ENCODE measurements at places on chromosomes 5 and 9.

DNA sequence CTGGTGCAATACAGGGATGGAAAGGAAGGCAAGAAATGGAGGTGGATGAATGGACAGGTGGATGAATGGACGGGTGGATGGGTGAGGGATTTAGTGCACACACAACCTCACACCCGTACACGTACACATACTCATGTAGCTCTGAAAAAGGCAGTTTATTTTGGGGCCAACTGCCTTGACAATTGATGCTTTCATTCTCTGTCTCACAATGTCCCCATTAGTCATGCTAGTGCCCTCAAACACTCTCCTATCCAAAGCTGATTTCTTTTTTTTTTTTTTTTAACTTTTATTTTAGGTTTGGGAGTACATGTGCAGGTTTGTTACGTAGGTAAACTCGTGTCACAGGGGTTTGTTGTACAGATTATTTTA lies 495.0 kb downstream of the DMAC1 start:
- DNase-seq = no peak

DNA sequence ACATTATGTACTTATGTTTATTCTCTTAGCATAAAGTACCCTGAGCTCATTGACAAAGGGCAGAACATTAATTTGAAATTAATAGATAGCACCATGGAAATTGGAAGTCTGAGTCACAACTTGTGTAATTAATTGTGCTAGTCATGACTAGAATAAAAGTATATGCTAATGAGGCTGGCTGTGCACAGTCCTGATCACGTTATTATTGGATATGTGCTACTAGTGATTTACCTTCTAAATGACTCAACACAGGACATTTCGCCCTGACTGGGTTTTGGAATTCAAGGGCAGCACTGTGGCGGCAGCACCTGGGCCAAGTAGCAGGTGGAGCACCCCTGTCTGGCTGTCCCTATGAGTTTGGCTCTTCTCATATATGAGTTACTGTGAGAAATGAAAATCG lies 341.8 kb downstream of the ICE1 start:
- no peak for DNase-seq

- no peak for DNase-seq
Measured at GRCh38 chr9:93041108-93041802, 17.2 kb upstream of the SUSD3 start.

- no peak for DNase-seq
Measured at GRCh38 chr5:37811866-37812265, 28.0 kb downstream of the GDNF start.

DNA sequence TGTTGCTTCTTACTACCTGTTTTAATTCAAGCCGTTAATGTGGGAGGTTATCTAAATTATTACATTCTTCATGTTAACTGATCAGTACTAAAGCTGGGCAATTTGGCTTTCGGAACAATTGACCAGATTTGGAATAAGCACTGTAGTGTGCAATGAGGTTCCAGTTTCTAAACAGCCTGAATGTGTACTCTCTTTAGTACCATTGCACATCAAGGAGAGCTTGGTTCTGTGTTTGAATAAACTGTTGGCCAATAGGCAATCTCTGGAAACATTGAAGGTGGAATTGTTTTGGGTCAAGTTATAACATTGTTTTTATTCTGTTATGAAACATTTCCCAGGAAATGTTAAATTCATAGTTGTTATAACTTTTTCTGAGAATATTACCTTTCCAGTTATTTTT lies 105.2 kb downstream of the PBX3 start:
- no peak for DNase-seq

GRCh38 chr5:115343855-115344254 lies 47.4 kb upstream of the CCDC112 start:
- no peak for DNase-seq

DNA sequence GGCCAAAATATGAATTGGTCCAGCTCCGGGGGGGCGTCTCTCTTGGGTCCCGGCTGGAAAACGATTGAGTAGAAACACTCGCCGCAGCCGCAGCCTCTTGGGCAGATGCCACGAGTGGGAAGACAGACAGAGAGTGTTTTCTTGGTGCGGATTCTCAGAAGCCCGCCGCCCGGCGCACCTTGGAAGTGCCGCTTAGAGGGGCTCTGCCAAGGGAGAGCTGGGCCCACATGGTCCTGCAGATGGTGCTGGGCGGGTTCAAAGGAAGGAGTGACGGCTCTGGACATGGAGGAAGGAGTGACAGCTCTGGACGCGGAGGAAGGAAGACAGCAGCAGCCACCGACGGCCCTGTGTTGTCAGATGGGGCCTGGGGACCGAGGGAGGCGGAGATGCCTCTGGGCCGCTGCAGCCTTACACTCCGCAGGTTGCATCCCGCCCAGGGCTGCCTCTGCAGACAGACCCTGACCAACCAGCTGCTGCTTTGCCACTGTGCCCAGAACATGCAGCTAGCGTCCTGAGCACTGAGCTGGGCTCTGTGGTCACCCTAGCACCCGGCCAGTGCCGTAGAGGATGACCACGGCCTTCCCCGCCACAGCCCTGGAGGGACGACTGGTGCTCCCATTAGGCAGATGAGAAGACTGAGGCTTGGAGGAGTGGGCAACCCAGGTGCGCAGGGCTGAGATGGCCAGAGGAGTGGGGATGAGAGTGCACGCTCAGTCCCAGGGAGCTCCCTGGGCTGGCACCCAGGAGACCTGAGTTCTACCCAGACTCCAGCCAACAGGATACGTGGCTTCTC lies 20.8 kb upstream of the QRFP start:
- DNase-seq = no peak

GRCh38 chr5:79859588-79859987 lies 131.5 kb downstream of the MTX3 start:
- DNase-seq = no peak

GRCh38 chr9:121707477-121708424 lies 56.3 kb downstream of the DAB2IP start:
- DNase-seq = no peak

DNA sequence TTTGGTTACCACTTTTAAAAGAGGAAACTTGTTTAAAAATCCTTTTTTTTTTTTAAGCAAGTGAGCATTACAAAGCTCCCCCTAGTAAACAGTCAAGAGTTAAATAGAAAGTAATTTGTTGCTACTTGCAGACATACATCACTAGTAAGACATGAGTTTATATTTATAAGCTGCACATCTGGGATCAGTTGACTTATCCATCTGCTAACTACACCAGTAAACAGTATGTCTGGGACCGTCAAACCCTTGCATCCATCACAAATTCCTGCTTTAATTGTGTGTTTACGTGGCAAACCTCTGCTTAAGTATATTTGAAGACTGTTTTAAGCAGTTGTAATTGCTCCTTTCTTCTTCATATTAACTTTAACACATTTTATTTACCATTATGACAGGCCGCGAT lies 146.8 kb downstream of the EBF1 start:
- no peak for DNase-seq

DNA sequence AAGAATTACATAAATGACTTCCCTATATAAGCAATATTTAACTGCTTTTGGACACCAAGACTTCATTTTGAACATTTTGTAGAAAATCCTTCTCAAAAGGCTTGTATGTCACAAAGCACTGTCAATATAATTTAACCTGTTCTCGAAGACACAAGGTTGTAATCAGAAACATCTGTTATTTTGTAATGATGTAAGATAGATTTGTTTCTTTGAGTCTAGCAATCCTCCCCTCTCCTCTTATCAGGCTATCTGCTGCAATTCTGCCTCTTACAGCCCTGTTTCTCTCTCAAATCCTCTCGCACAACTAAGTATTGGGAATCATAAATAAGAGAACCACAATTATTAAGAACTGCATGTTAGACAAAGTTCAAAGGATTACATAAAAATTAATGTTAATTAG lies 18.6 kb upstream of the TARS1 start:
- DNase-seq = no peak

Data from tibial nerve (tissue), 4 donors.